ENCODE measurements at places on chromosomes 12 and 14.

- DNase-seq, result no peak
Observed at GRCh38 chr14:23349156-23349845, 3.4 kb downstream of the SLC22A17 start.

DNA sequence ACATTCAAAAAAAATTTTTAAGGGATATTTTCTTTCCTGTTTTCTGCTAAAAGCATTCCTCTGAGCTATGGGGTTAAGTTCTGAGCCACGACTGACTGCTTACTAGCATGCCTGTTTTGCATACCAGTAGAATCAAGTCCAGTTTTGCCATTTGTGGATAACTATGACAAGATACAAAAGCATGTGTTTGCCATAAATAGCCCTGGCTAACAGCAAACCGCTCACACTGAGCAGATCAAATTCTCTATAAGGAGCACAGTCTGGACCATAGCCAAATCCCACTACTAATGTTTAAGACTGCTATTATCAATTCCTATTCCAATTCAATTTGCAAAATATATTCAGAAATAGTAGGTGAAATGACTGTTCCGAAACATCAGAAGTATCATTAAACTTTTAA, 3.2 kb downstream of the CFL2 start:
- no peak for DNase-seq

DNA sequence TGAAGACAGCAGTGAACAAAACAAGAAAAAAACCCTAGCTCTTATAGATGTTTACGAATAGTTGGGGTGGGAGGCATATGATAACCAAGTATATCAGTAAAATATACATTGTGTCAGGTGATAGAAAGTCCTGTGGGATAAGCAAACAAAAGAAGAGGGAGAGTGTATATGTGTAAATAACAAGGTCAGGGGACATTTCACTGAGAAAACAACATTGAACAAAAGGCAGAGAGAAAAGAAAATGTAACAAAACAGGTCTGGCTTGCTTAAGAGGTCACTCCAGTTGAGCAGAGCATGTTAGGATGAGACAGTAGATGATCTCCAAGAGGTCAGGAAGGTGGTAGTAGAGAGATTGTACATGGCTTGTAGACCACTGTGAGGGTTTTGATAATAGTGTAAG, 304.1 kb downstream of the ACSS3 start:
- DNase-seq, result no peak

DNA sequence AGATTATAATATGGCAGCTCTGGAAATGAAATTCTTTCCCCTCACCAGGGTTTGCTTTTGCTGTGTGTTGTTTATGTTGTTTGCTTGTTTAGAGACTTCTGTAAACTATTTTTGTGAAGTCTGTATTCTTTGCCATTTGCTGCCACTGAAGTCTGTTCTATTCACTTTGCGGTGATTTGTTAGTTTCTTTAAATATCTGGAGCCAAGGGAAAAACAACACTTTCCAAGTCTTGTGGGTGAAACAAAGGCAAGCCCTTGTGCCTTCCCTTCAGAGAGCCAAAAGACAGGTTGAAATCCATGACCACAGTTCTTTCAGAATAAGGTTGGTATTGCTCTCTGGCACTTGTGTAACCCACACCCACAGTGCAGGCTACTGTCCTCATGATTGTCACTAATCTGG, 59.5 kb upstream of the RNU6-7 start:
- no peak for DNase-seq

DNA sequence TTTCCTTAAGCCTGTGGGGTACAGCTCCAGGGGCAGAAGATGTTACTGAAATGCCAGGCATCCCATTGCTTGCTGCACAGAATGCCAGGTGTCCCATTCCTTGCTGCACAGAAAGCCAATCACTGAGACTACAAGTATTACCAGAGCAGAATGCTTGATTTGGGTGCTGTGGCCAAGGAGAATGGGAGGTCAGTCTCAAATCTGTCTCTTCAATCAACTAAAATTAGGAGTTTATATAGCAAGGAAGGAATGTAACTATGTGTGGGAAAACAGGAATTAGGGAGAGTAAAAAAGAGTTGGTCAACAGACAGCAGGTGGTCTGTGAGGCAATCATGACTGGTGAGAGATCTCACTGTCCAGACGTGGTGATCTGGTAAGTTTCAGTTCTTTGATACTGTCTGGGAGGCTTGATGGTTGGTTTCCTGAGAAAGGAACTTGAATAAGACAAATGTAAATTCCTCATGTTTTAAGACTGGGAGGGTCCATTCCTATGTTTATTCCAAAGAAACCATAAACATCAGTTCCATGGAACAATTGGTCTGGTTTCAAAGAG, 31.2 kb upstream of the VASH1 start:
- DNase-seq, result no peak

DNA sequence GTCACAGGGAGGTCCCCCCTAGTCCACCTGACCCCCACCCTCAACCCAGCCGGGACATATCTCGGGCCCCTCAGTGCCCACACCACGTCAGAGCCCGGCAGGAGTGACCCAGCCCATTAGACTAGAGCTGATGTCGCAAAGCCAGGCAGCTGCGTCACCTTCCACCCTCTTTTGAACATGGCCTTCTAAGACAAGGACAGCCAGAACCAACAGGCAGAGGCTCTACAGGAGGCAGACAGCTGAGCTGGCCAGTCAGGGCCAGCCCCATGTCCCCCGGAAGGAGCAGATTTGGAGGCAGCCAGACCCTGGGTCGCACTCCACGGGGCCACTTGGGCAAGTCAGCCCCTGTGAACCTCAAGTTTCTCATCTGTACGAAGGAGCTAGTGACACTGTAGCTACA, 44.1 kb downstream of the SCARB1 start:
- DNase-seq, result no peak

- DNase-seq, result peak; percentile 55
Observed at GRCh38 chr12:15788233-15789219, 662 bp downstream of the EPS8 start.

DNA sequence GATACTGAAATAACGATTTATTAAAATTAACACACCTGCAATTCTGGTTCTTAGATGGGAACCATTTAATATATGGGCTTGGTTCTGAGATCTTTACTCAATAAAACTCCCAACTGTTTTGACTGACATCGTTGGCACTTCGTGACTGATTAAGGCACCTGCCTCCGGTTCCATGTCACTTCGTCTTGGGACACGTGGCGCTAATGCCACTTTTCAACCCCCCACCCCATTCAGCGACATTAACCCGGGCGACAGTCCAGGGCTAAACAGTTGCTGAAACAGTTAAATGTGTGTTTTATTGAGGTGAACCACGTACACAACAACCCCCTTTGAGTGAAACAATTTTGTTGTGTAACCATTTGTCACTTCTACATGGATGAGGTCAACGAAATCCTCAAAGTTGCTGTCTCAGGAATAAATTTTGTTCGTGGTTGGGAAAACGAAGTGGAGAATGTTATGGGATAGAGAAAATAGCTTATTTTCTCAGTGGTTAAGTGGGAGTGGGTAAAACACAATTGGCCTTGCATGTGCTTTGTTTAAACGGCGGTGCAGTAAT, 9.9 kb upstream of the SLC38A2 start:
- DNase-seq, result no peak

GRCh38 chr14:75497191-75497590, 25.1 kb upstream of the BATF start:
- DNase-seq, result no peak

DNA sequence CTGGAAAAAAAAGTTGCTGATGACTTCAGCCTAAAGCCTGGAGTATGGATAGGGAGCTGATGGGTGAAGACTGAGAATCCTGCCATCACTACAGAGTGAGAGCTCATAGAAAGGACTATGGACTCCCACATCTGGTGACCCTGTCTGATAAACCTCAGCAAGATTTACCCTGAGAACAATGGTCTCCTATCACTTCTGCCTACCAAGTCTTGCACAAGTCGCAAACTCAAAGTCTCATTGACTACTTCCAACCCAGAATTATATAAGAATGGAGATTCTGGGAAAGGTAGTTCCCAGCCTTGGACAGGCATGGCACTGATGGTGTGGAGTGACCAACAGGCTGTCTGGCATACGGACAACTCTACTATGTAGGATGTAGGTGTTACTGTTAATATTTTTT, 9.7 kb upstream of the MDM1 start:
- no peak for DNase-seq

DNA sequence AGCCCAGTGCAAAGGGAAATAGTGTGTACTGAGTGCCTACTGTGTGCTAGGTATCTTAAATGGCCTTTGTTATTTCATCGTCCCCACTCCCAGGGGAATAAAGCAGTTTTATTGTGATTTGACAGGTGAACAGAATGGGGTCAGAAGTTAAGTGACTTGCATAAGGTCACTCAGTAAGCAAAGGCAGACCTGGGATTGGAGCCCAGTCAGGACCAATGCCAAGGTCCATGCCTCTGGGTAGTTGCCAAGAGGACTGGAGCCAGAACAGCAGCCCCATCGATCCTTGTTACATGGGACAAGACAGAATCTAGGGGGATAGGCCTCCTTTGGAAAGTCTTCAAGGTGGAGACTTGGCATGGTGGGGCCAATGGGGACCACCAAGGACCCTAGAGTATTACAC, 227.4 kb upstream of the PWP1 start:
- no peak for DNase-seq

- DNase-seq, result no peak
Observed at GRCh38 chr12:112599871-112600270, 181.1 kb downstream of the PTPN11 start.

DNA sequence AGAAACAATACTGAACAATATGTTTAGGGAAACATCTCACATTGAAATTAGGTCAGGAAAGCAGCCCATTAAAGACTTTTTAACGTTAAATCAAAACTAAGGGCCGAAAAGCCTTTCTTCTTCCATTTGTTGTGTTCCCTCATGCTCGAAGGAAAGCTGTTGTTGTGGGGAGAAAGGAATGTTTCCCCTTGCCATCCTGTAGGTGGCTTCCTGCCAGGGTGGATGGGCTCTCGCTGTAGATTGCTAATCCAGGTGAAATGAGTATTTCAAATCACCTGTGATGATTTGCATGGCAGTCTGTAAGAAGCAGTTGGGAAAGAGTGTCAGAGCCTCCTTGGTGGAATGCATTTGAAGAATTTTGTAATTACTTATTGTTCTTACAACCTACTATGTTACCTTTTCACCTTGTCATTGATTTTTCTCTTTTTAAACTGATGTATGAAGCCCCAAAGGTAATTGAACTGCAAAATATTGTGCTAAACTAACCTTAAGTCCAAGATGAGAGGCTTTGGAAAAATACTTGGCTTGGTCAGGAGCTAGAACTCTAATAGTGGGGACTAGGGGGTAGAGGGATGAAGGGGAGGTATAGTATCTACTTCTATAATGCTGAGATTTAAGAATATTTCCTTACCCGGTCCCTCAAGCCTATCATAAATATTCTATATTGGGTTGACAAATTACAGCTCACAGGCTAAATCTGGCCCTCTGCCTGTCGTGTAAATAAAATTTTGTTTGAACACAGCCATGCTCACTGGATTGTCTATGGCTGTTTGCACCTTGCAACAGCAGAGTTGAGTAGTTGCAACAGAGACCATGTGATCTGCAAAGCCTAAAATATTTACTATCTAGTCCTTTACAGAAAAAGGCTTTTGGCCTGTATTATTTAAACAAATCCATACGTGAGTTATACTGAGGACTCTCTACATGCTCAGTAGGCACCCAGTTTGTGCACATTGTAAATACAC, 7.7 kb upstream of the DCP1B start:
- DNase-seq, result peak; percentile 31

GRCh38 chr14:22200977-22201605, 387.9 kb downstream of the DAD1 start:
- peak; percentile 15 for DNase-seq

- no peak for DNase-seq
Observed at GRCh38 chr12:10293570-10294227, 14.0 kb upstream of the KLRD1 start.

All from PC-9 (cell line).